ENCODE measurements at places on chromosomes 5 and 9.
A peak's percentile ranks its signal among the peaks of the same experiment; 100 is the strongest.

- DNase-seq: no peak
These were observed 484.6 kb downstream of the SPATA31A7 start for GRCh38 chr9:61674465-61674864.

DNA sequence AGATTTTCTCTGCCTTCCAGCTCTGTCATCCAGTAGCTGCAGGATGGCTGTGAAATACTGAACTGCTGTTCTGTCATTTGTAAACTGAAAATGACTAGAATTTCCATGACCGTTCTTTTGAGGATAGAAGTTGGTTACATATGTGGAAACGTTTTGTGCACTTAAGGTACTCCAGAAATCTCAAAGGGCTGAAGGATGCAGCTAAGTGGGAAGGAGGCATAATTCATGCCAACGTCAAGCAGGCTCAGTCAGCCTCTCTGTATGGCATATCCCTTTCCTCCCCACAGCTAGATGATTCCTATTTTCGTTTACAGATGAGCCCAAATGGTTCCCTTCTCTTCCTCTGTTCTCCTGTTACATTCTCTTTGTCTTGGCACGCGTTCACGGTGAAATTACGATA, 257.6 kb downstream of the FBXL7 start:
- DNase-seq: no peak

GRCh38 chr5:56829137-56829908, 14.0 kb downstream of the MAP3K1 start:
- no peak for DNase-seq

- DNase-seq: no peak
These were observed 2288.5 kb upstream of the C9orf72 start for GRCh38 chr9:29861803-29862202.

DNA sequence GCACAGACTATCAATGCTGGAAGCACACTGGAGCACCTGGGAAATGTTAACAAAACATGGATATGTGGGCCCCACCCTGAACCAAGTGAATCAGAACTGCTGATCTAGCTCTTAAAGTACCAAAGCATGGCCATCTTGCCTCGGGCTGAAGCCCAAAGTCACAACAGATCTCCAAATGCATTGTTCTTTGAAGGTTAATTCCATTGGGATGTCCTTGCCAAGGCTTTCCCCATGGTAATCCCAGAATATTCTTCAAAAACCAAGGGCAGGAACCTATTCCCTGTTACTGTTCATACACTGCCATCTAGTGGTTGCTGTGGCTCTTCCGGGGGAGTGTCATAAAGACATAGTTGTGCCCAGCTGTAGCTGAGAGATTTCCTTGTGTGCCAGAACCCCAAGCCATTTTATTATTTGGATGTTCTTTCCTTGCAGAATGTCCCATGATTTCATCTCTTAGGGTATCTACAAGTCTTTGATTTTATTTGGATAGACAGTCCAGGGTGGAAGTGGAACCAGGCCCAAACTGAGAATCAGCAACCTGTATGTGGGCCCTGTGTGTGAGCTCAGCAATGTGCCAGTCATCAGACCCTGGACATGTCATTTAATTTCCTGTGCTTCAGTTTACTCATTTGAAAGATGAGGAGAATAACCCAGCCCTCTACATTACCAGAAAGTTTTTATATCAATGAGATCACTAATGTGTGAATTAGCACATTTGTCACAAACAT, 290.0 kb downstream of the ACTL7B start:
- peak; percentile 62 for DNase-seq

DNA sequence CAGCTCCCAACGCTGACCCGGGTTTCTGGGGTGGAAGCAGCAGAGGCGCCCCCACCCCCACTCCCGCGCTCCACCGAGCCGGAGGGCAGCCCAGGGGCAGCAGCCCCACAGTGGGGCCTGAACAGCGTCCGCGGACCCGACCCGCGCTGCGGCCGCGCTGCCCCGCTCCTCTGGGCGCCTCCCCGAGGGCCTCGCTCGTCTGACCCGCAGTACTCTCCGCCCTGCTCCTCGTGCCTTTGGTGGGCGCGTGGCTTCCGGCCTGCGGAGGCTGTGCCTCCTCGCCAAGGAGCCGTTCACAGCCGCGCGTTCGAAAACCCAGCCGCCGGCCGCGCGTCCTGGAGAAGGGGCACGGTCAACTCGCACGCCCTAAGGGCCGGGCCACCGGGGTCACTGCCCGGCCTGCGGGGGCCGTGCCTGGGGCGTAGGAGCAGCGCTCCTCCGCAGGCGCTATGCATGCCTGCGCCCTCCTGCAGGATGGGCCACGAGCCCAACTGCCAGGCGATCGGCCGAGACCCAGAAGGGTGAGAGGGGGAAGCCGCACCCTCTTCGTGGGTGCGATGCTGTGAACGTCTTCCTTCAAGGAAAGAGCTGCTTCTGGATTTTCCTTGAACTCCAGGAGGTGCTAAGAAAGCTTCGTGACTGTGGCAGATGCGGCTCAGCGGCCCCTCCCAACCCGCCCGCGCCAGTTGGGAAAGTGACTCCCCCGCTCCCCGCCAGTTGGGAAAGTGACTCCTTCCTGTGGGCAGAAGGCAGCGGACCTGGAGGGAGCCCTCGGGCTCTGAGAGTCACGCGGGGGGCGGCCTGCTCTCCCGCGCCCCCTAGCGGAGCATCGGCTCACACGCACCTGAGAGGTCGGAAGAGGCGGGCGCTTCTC, 82.7 kb downstream of the HSD17B3 start:
- DNase-seq: no peak

GRCh38 chr5:133952729-133953567, 15.5 kb downstream of the C5orf15 start:
- peak; percentile 66 for DNase-seq

GRCh38 chr9:131279863-131280570, 3.7 kb upstream of the FAM78A start:
- DNase-seq: no peak

DNA sequence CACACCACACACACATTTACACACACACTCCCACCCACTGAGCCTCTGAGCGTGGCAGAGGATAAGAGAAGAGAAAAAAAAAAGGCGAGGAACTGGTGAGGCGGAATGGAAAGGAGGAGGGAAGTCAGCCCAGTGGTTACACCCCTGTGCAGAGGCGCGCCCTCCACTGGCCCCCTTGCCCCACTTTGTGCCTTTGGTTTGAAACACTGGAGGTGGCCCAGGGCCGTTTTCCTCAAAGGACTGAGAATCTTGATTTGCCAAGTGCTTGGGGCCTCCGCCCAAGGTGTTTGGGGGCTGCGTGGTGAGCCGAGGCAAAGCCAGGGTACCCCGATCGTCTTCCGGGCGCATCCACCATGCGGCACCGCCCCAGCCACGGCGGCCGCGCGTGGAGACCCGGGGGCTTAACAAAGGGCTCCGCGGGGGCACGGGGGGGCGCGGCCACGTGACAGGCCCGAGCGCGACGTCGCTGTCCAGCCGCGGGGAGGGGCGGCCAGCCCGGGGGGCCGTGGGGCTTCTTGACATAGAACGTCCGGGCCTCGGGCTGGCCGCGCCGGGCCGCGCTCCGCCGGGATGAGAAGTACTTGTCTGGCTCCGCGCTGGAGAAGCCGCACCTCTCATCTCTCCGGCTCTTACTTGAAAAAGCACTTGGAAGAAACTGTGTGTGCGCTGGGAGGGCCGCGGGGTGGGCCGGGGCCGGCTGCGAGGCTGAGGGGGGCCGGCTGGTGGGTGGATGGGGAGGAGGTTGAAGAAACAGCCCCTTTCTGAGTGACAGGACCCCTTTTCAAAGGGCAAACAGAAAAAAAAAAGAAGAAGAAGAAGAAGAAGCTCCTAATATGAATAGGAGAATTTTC, 21.0 kb downstream of the NR2F1 start:
- no peak for DNase-seq

DNA sequence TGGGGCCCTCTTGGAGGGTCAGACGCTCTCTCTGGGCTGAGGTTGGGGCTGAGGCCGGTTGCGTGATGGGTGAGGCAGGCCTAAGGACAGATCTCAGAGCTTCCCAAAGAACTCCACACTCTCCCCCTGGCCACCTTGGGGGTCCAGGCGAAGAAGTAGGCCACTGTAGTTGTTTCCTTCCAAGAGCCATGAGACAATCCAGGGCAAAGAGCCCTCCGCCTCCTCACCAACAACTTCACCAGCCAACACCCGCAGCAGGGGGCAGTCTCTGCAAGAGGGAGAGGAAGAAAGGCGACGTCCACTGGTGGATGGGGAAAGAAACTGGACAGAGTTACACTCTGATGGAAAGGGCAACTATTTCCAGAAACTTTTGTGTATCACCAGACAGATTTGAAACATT, 10.7 kb downstream of the SLC35A4 start:
- no peak for DNase-seq

DNA sequence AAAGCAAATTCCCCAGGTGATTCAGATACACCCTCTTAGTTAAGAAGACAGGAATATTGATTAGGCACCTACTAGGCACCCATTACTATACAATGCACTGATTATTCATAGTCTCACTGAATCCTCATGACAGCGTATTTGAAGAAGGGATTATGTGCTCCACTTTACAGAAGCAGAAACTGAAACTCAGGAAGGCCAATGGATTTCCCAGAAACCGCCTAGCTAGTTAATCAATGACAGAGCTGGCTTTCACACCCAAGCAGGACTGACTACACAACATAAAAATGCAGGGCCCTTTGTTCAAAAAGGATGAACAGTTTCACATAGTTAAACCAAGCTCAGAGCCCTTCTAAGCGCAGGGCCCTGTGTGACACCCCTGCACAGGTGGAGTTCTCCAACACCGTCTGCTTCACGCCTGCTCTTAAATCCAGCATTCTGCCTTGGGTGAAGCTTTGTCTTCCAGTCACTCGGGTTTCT, 117.3 kb downstream of the TTLL11 start:
- no peak for DNase-seq

GRCh38 chr5:60604771-60605170, 95.2 kb downstream of the DEPDC1B start:
- DNase-seq: no peak

DNA sequence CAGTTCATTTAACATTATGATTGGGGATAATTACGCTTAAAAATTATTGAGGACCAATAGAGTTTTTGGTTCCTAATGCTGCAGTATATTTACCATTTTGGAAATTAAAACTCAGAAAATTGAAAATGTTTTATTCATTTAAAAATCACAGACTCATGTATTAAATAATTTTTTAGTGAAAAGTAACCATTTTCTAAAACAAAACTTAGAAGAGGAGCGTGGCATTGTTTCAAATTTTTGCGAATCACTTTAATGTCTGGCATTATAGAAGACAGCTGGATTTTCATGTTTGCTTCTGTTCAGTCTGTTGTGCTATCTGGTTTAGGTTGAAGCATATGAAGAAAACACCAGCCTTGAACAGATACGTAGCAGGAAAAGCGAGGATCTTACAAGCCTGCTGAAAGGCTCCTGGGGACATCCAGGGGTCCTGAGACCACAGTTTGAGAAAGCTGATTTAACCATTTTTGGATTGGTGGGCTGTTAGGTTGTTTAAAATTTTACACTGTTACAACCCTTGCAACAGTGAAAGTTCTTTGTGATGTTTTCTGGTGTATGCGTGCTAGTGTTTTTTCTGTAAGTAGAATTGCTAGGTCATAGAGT, 1.6 kb downstream of the ZFYVE16 start:
- no peak for DNase-seq

DNA sequence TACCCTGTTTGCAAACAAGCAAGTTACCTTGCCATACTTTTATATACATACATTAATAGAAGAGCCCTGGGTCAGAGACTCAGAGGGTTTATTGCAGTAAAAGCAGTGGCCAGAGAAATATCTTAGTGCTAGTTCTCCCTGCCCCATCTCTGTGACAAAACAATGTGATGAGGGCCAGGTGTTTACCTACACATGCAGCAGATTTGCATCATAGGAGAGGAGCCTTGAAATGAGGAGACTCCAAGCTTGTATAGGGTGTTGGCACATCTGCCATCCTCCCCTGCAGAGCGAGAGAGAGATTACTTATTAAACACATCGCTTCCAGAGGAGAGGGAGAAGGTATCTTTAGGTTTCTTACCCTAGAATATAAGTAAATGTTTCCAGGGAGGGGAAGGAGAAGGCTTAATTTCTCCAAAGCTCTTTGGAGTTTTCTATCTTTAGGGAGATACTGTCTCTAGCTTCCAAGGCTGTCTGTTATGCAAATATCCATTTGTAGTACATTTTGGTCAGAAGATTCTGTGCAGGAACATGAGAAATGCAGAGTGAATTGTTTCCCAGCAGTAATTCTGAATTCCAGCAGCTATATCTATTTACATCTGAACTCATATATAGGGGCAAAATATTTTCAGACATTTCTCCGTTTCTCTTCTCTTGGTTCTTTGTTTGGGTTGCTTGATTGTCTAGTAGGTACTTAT, 15.7 kb downstream of the FER start:
- no peak for DNase-seq

- no peak for DNase-seq
These were observed 95.5 kb downstream of the RPS23 start for GRCh38 chr5:82182662-82183061.

DNA sequence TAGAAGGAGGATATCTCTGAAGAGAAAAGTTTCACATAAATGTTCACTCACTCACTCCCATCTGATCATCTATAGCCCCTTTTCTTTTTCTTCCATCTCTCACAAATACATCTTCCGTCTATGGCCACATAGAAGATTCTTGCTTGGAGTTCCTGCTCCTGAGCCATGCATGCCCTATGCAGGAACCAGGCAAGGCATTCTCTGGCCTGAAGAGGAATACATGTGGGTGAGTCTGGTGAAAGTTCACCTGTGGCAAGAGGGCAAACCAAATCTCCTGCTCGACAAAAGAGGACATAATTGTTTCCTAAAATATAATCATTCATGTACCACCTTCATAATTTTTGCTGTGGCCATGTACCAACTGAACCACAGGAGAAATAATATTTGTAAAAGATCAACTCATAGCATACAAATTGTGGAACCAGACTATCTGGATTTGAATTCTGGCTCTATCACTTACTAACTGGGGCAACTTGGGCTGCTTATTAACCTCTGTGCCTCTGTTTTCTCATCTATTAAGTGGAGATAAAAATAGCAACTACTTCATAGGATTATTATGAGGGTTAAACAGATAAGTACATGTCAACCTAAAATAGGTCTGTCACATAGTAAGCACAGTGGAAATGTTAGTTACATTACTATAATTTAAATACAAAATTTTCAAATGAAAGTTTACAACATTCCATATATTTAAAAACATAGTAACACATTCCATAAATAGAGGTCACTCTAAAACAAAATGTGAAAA, 121.2 kb upstream of the NFIB start:
- DNase-seq: no peak

GRCh38 chr9:29241320-29241719, 1668.0 kb upstream of the C9orf72 start:
- no peak for DNase-seq

- DNase-seq: no peak
These were observed 276.3 kb downstream of the EPB41L4A start for GRCh38 chr5:112142769-112143270.

- no peak for DNase-seq
These were observed 56.5 kb downstream of the SIL1 start for GRCh38 chr5:139141446-139142204.

- DNase-seq: no peak
These were observed 71.8 kb downstream of the KIAA1958 start for GRCh38 chr9:112558476-112558875.

DNA sequence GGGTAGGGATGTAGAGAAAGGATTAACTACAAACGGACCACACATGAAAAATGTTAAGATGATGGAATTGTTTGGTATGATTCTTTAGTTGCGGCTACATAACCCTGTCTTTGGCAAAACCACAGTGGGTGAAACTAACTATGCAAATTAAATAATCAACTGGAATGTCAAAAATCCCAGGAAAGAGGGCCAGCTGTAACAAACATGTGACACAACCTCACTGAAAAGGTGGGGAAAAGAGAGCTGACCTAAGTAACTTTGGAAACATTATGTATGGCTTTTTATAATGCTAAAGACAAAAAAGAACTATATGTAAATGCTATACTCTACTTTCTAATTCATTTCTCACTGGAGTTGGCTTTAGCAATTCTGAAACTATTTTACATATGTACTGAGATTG, 252.0 kb downstream of the MRPS30 start:
- no peak for DNase-seq

Measured in ureter (tissue), 1 donor.